ENCODE measurements at places on chromosomes 12 and 14.

DNA sequence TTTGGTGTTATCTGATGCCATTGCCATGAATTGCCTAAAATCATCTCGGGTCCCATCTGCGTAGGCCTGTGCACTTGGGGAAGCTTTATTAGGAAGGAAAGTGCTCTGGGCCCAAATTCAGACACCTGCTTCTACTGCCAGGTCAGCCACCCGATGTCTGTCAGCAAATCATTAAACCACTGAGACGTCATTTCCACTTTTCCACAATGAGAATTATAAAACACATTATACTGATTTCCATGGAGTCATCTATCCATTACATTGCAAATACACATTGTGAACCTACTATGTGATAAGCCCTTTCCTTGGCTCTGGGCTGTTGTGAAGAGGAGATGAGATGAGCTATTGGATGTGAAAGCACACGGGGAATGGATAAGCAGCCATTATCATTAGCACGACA lies 1022.9 kb downstream of the BCL11B start:
- DNase-seq, result no peak

DNA sequence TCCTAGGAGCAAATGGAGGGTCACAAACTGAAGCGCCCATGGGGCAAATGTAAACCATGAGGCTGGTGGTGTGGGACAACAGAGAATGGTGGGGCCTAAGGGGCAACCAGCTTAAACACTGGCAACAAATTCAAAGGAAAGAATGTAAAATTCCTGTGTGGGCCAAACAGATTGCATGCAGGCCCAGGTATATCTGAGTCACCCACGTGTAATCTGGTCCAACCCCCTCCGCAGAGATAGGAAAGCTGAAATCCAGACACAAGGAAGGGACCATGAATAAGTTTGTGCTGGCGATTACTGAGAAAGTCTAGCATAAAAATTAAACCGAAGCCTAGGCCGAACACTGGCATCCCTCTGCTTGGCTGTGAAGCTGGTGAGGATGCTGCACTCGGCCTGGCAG lies 71.6 kb downstream of the ITPK1 start:
- DNase-seq, result no peak

- no peak for DNase-seq
These were observed 581.7 kb downstream of the DIO2 start for GRCh38 chr14:79629411-79630287.

DNA sequence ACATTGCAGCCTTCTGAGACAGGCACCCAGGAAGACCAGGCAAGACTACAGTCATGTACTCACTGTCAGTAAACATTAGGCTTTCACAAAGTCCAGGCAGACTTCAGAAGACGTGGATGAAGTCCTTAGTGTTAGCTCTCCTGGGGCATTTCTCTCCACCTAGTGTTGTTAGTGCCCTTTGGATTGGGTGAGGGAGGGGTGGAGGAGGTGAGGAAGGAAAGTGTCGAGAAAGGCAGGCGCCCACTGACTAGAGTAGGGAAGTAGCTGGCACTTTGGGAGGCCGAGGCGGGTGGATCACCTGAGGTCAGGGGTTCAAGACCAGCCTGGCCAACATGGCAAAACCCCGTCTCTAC lies 20.2 kb downstream of the TMEM229B start:
- DNase-seq, result no peak

- DNase-seq, result no peak
These were observed 111.0 kb downstream of the BBS10 start for GRCh38 chr12:76237086-76237701.

- no peak for DNase-seq
These were observed 447.5 kb upstream of the DCN start for GRCh38 chr12:91630083-91630482.

- DNase-seq, result no peak
These were observed 185.8 kb downstream of the ALG10B start for GRCh38 chr12:38502415-38502814.

- no peak for DNase-seq
These were observed 69.5 kb downstream of the LRIG3 start for GRCh38 chr12:58850826-58851225.

DNA sequence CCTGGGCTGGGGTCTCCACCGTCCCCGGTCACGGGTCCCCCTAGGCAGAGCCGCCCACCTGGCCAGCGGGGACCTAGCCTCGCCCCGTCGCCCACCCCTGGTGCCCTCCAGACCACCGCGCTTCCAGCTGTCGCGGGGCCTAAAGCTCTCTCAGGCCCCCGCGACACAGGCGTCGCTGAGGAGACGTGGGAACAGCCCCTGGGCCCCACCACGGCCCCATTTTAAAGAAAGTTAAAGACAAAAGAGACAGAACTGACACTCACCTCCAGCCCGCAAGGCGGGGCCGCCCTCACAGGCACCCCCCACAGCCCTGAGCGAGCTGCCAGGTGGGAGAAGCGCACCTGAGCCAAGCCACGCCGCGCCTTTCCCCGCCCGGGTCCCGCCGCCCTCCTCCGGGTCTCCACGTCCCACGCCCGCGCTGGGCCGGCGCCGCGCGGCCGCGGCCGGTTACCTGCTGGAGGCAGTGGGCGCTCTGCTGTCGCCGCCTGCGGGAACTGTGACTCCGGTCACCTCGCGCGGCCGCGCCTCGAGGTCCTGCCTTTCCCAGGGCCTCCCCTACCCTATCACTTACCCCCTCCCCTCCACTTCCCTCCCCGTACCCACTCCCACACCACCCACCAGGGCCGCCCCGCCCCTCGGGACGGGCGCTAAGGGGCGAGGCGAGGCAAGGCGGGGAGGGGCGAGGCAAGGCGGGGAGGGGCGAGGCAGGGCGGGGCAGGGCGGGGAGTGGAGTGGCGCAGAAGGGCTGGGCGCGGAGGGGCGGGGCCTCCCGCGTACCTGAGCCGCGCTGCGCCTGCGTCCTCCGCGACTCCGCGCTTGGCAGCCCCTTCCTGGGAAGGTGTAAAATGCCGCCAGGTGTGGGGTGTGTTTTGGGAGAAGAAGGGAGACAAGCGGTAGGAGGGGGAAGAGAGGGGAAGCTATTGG lies 31.2 kb downstream of the TC2N start:
- DNase-seq, result no peak

DNA sequence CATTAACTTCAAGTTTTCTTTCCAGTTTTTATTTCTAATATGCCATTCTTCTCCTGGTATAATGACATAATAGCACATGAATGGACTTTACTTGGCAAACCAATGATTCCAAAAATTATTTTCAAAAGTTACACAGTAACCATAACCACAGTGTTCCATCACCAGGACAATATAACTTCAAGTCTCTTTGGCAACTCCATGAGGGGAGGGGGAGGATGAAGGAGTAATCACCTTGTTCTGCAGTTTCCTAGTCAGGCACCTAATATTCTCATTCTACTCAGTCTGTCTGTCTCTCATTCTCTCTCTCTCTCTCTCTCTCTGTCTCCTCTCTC lies 66.6 kb downstream of the BTG1 start:
- DNase-seq, result no peak

GRCh38 chr12:4745249-4745648 lies 25.0 kb downstream of the GALNT8 start:
- DNase-seq, result no peak

GRCh38 chr14:102951799-102952198 lies 29.3 kb downstream of the AMN start:
- DNase-seq, result no peak

- DNase-seq, result no peak
These were observed 18.0 kb upstream of the BEGAIN start for GRCh38 chr14:100605230-100605629.

- DNase-seq, result peak; percentile 84
These were observed 1104.1 kb upstream of the TMEM132C start for GRCh38 chr12:127162902-127163301.

GRCh38 chr14:68772761-68773381 lies 20.0 kb downstream of the ZFP36L1 start:
- DNase-seq, result no peak

- DNase-seq, result no peak
These were observed 55.4 kb downstream of the SETD3 start for GRCh38 chr14:99425272-99425681.

DNA sequence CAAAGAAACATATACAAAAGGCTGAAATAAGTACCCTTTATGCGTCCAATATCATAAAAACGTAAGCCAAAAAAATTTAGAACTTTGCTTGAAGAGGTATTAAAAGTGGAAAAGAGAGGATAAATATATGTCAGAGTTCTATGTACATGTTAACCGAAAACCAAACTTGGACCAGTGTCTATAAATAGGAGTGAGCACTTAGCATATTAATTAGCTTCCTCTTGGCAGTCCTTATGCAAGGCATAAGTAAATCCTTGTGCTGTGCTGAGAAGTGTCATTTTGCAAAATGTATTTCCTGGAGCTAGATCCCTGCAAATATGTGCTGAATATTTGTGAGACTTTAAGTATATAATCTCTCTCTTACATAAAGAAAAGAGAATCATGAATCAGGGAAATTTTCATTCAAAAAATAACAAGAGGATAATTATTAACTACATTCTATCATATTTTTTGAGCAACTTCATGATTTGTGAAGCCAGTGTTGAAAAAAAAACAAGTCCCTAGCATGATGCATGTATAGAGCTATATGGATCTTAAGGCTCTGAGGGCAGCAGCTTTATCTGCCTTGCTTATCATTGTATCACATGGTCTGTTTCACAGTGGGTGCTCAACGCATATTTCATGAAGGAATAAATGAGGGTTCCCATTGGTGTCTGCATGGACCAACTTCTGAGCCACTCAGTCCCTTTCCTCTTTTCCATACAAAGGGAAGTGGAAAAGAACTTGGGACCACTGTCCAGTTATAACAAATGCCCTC lies 326.1 kb downstream of the PDZRN4 start:
- DNase-seq, result no peak

GRCh38 chr12:25744313-25744712 lies 191.2 kb upstream of the LMNTD1 start:
- no peak for DNase-seq

GRCh38 chr14:78764645-78765044 lies 594.5 kb downstream of the NRXN3 start:
- DNase-seq, result no peak

GRCh38 chr12:25839470-25839869 lies 119.0 kb upstream of the RASSF8 start:
- peak; percentile 43 for DNase-seq

- DNase-seq, result no peak
These were observed 19.1 kb downstream of the AMDHD1 start for GRCh38 chr12:95962222-95962621.

GRCh38 chr12:26798023-26798422 lies 35.0 kb downstream of the ITPR2 start:
- DNase-seq, result peak; percentile 26
